ENCODE measurements at places on chromosomes 3 and 15.

DNA sequence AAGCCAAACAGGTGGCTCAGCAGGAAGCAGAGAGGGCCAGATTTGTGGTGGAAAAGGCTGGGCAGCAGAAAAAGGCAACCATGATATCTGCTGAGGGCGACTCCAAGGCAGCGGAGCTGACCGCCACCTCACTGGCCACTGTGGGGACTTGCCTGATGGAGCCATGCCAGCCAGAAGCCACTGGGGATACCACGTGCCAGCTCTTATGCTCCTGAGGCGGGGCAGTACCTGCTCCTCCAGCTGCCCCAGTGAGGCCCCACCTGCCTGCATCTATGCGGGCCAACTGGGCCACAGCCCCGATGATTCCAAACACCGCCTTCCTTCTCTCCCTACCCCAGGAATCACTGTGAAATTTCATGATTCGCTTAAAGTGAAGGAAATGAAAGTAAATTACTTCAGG lies 22.9 kb upstream of the ARIH1 start:
- no peak for DNase-seq

DNA sequence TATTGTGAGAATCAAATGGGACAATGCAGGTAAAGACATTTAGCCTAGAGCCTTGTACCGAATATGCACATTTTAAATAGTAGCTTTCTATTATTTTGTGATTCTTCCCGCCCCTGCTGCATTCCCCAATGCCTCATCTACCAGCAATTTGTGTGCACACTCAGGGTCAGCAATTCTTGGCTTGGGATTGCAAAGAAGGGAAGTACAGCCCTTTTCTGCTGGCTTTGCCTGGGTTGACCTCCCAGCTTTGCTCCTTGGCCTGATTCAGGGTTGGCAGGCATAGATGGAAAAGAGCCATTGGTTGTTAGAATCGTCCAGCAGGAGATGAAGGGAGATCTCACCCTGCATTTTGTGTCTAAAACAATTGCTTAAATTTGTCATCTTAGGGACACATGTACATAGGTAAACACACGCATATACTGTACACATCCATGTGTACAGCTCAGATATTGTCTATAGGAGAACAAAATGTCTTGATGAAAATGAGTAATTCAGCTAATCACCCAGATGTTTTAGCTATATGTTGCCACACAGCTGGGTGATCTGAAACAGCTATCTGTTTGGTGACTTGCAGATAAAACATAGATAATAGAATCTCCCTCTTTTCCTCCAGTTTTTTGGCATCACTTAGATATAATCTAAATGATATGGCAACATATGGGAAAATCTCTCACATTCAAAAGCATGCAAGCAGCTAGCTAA lies 340.9 kb upstream of the TBL1XR1 start:
- DNase-seq = no peak

DNA sequence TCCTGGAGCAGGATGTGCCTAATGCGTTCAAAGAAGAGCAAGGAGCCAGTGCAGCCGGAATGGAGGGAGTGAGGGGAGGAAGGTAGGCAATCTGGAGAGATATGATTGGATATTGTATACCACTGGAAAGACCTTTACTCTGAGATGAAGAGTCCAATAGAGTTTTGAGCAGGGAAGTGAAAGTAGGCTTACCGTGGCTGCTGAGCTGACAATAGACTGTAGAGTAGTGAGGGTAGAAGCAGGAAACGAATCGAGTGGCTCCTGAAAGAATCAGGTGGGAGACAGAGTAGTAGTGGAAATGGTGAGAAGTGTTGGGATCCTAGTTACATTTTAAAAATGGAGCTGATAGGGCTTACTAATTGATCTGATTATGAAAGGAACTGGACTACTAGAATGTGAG lies 51.8 kb upstream of the NUDT16 start:
- DNase-seq = no peak

GRCh38 chr3:119318876-119319275 lies 24.7 kb downstream of the ARHGAP31 start:
- DNase-seq = no peak

DNA sequence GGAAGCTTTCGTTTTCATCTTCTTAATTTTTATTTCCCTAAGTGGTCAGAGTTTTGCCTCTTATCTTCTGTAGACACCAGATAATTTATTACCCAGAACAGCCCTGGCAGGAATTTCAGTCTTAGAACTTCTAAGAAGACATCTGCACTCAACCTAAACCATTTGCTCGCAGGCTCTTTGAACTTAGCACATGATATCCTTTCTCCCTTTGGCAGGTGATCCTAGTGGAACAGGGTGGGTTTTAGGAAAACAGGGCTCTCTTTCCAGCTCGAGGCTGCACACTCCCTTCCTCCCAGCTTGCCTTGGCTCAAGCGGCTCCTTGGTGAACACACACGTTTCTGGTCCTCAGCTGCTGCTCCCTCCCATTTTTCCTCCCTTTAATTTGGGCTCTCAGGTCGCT lies 116.5 kb downstream of the THSD4 start:
- DNase-seq = no peak

GRCh38 chr3:133991209-133991608 lies 38.5 kb downstream of the SLCO2A1 start:
- DNase-seq = no peak

DNA sequence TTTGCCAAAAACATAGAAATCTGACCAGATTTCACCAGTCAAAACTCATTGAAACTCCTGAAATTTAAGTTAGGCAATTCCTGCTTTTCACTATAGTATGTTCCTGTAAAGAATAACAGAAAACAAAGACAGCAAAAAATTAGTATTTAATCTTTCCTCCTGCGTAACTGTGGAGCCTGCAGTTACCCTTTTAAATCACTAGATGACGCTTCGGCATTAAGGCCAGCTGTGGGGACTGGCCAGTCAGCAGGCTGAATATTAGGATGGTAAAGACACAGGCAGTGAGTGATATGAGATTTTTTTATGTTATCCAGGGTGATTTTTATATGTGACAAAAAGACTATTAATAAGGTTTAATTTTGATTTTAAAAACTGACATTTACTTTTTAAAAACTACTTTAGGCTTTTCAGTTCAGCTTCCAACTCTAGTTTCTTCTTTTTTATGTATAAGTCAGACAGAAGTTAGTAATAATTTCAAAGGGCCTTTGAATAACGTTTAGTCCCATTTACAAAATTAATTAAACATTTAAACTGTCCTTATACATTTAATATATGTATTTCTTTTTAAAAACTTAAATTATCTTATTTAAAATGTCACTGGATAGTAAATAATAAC lies 165.1 kb downstream of the PPM1L start:
- peak; percentile 13 for DNase-seq

DNA sequence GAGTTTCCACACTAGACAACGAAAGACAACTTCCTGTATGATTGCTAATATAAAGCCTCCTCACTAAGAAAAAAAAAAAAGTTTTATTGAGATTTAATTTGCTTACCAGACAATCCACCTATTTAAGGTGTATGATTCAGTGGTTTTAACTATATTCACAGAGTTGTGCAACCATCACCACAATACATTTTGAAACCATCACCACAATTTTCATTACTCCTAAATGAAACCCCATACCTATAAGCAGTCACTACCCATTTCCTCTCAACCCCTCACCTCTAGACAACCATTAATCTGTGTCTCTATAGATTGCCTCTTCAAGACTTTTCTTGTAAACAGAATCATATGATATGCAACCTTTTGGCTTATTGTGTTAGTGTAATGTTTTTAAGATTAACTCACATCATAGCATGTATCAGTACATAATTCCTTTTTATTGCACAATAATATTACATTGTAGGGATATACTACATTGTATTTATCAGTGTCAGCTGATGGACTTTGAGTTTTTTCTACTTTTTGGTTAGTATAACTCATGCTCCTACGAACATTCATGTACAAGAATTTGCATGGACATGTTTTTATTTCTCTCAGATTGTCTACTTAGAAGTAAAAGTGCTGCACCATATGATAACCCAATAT lies 339.7 kb downstream of the NLGN1 start:
- no peak for DNase-seq
